ENCODE measurements at places on chromosomes 3 and 15.

DNA sequence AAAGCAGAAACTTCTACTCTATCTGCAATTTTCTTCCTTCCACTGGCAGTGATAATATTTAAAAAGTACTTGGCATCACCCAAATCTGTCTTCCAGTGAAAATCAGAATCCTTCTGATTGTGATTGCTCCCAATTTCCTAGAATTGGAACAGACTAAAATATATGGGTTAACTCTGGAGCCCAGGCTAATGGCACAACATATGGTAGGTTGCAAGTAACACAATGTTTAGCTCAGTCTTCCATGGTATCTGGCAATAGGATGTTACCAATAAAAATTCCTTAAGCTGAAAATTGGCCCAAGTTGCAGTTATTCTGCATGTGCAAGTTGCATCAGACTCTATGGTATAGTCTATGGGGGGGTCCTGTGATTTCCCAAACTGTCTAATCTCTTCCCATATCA, 273.5 kb upstream of the ADAMTS9 start:
- no peak for DNase-seq

DNA sequence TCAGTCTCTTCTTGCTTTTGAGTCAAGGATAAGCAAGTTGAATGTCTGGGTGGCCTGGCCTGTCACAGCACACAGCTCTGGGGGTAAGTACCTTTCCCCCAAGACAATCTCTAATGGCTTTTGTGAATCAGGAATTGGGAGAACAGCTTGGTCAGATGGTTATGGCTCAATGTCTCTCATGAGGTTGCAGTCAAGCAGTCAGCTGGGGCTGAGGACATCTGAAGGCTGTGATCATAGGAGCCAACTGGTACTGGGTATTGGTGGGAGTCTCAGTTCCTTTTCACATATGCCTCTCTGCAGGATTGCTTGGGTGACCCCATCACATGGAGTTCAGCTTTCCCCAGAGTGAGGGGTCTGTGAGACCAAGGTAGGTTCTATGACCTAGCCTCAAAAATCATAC, 33.0 kb upstream of the TMEM158 start:
- no peak for DNase-seq

- DNase-seq = no peak
Observed at GRCh38 chr3:149717391-149718056, 34.8 kb downstream of the COMMD2 start.

DNA sequence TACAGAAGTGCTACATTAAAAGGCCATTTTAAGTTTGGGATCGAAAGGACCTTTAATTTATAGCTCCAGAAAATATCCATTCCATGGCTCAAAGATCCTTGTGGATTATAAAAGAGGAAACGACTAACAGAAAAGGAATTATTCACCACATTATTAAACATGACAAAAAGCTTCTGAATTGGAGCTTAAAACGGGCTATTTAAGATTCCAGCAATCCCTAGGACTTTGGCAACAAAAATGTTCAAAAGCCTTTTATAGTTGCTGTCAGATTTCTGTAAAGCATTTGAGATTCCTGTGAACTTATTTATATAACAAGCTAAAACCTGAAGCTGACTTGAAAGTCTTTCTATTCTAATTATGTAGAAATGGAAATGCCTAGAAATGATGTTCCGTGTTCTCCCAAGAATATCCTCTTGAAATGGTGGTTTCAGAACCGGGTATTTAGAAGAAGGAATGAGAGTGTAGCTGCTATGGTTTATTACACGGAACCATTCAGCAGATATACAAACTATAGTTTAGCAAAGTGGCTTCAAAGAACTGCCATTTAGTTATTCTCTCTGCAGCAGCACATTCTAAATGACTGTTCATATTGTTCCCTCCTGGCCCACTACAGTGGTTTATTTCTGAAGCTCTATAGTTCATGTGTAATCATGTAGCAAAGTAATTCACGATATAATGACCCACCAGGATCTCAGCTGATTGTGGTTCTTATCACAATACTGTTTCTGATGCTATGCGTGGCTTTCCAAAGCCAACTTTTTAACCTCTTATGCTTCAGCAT, 961.7 kb downstream of the FHIT start:
- no peak for DNase-seq

DNA sequence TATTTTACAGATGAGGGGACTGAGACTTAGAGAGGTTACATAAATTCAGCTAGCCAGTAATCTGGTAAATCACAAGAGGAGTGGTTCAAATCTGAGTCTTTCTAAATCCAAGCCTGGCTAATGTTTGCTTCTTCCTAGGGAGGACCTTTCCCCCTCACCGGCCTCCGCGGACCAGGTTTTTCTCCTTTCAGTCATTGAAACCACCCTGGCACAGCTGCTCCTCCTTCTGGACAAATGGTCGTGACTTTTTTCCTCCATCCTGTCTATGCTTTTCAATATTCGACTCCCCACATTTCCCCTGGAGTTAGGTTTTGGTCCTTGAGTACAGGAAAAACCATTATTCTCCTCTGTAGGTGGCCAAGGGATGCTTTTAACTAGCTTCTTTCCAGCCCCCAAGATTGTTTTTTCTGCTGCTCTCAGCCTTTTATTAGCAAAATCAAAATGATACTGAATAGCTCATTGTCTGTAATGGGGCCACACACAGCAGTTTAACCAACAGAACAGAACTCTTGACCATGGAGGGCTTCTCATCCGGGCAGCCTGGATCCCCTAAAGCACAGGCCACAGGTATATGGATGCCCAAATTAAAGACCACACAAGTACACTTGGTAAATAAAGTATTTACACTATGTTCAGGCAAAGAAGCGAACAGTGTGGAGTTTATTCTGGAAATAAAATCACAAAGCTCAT, 85.9 kb upstream of the KLHL25 start:
- DNase-seq = no peak

DNA sequence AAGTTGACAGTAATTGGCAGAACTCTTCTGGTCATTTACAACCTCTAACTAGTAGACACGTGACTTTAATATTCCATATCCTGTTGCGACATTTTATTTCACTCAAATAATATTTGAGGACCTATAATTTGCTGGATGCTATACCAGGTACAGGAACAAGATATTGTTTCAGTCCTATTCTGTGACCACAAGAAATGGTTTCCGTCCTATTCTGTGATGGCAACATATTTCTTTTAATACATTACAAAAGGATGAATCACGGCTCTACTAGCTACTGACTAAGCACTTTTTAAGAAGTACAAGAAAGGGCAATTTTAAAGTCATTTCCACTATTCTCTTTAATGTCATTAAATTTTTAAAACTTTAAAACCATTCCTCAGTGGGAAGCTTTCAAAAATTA, 400.2 kb downstream of the CNTN3 start:
- no peak for DNase-seq

GRCh38 chr3:29026286-29026685, 254.6 kb upstream of the RBMS3 start:
- DNase-seq = no peak

DNA sequence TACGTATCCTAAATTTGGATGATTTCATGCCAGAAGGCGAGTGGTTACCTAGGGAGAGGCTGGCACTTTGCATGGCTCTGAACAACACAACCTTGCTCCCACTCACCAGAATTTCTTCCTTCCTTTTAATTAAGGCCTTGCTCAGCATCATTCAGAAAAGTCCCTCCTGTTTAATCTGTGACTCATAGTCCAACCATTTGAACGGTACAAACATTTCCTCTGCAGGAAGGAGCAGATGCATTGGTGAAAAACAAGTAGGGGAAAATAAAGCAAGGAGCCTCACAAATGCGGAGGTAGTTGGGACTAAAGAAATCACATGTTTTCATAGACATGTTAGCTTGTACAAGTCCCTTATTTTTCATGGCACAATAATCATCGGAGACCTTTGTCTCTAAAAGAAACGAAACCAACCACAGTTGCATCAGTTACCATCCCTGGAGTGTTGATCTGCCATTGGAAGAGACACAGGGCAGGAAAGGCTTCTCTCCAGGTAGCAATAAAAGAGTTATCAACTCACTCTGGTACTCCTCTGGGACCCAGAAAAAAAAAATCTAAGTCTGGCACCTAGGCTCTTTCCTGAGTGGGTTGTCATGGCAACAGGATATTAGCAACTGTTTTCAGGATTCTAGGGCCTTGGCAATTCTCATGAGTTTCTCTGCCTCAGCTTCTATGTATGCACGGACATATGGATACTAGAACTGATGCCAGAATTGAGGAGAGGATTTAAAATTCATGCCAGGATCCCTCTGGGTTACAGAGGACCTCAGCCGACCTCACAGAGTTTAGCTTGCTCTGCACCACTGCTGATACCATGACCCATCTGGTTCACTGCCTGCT, 255.4 kb upstream of the ARPP21 start:
- DNase-seq = no peak

GRCh38 chr3:139463466-139463865, 12.8 kb downstream of the RBP2 start:
- no peak for DNase-seq

DNA sequence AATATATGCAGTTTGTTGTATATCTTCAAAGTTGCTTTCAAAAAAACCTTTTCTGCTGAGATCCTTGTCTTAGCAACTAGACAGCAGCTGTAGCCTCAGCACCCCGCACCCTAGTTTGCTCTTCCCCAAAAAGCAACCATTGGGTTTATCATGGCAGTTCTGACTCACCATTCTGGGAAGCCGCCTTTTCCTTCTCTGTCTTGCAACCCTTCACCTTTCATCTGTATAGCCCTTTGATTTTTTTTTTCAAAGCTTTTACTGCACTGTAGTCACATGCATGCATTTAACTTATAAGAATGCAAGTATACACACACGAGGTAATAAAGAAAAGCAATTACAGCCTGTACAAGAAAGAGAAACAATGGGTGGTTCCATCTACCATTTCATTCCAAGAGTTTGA, 65.1 kb upstream of the THBS1 start:
- DNase-seq = no peak

DNA sequence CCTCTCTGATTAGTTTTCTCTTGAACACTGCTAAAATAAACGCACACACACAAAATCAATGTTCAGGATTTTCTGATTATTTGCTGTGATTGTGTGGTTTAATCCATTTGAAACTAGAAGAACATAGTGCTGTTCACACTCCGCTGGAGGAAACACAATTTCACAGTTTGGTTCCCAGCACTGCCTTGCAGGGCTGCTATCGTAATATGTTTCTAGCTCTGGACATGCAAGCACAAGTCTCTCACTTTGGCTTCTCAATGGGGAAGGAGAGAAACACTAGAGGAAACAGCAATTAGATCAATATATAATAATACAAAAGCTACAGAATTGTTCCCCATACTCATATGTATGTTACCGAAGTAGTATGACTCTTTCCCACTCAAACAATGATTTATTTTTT, 299.5 kb downstream of the NSUN3 start:
- no peak for DNase-seq

DNA sequence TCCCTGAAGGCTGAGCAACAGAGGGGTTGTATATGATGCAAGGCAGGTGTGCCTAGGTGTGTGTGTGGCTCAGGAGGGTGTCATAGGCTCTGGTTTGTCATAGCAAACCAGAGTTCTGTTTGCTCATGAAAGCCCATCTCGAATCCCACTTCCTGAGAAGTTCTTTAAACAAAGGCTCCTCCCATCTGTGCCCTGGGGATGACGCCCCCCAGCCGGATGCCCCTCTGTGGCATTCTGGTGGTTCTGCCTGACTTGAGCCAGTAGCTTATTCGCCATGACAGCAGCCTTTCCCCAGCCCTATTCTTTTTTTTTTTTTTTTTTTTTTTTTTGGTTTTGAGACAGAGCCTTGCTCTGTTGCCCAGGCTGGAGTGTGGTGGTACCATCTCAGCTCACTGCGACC, 45.4 kb downstream of the PDIA5 start:
- no peak for DNase-seq
